ENCODE measurements at places on chromosomes 5 and 9.
A peak's percentile ranks its signal among the peaks of the same experiment; 100 is the strongest.

GRCh38 chr5:60024104-60024503 is 130.6 kb upstream of the PDE4D start:
- DNase-seq: no peak

GRCh38 chr5:72452515-72453245 is 54.5 kb downstream of the ZNF366 start:
- peak; percentile 74 for DNase-seq

DNA sequence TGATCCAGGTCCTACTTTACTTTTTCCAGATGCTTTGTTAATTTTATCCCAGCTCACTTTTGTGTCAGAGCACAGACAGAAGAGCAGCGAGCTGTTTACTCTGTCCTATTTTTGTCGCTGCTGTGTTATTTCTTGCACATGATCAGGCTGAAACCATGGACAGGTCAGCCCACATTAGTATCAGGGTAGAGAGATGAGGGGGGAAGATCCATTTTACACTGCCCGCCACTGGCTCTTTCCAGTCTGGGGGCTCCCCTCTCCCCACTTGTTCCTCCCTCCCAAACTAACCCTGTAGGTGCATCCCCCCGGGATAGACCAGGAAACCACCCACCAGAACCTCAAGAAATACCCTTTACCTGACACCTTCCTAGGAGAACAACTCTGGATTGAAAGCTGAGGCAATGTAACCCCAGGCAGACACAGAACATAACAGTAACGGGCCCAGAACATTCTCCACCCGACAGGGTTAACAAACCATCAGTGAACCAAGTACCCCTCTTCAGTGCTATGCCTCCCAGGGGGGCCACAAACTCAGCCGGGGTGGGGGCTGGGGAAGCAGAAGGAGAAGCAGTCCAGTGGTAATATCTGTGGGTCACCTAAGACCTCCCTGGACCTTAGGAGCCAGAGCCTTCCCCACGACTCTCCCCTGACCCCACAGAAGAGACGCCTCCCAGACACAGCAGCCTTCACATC is 10.3 kb downstream of the VDAC1 start:
- no peak for DNase-seq

GRCh38 chr5:3357291-3357690 is 238.3 kb upstream of the IRX1 start:
- DNase-seq: no peak

DNA sequence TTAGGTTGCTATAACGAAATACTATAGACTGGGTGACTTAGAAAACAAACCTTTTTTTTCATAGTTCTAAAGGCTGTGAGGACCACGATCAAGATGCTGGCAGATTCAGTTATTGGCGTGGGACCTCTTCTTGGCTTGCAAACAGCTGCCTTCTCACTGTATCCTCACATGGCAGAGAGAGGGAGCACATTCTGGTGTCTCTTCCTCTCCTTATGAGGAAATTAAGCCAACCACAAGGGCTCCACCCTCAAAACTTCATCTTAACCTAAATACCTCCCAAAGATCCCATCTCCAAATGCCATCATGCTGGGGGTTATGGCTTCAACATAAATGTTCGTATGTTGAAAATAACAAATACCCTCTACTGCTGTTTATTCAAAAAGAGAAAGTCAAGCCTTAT is 197.1 kb downstream of the CEMIP2 start:
- no peak for DNase-seq

GRCh38 chr5:168023191-168023590 is 268.3 kb upstream of the WWC1 start:
- DNase-seq: no peak

GRCh38 chr5:90161414-90161813 is 248.1 kb downstream of the CETN3 start:
- DNase-seq: no peak

DNA sequence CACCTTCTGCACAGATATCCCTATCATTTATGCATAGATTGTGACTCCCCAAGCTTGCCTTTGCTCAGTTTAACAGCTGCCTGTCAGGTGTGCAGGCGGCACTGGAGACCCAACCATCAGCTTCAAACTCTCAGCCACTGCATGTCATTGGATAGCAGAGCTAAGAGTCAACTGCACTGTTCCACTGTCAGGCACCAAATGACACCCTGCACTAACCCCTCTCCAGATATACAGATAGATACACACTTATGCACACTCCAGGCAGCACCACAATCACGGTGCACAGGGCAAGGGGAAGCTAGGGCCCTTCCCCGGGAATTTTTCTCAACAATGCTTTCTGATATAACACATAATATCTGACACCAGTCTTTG is 142.3 kb downstream of the BNC2 start:
- no peak for DNase-seq

DNA sequence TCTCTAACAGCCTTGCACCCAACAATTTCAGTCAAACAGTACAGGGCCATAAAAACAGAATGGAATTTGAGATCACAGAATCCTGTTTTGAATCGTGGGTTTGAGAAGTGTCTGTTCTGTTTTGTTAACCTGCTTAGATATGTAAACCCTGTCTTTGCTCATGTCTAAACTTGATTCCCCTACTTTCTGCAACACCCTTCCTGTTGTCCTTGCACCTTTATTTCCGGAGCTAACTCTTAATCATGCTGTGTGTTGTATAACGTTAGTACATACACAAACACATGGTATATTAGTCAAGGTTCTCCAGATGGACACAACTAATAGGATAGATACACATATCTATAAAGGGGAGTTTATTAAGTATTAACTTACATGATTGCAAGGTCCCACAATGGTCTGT is 2229.2 kb upstream of the C9orf72 start:
- DNase-seq: no peak

- DNase-seq: no peak
These were observed 115.3 kb downstream of the TLE4 start for GRCh38 chr9:79687131-79687447.

GRCh38 chr9:110027671-110028081 is 180.3 kb downstream of the C9orf152 start:
- no peak for DNase-seq

GRCh38 chr5:64838376-64838775 is 69.6 kb downstream of the CWC27 start:
- DNase-seq: no peak

DNA sequence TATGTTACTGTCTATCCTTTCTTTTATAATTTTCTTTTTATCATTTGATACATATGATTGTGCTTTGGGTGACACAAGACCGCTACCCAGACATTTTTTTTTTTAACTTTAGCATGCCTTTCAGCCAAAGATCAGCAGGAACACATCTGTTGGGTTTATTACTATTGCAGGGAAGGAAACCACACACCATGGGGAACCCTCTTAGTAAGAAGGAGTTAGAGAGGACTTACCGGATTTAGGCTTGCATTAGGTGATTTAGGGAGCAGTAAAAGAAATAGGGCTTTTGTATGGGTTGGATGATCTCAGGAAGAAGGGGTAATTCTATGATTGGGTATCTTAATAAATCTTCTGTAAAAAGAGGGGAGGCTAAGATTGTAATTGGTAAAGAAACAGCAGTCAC is 138.2 kb downstream of the SNX18 start:
- no peak for DNase-seq

- DNase-seq: no peak
These were observed 259.0 kb downstream of the IRX2 start for GRCh38 chr5:2492476-2492875.

DNA sequence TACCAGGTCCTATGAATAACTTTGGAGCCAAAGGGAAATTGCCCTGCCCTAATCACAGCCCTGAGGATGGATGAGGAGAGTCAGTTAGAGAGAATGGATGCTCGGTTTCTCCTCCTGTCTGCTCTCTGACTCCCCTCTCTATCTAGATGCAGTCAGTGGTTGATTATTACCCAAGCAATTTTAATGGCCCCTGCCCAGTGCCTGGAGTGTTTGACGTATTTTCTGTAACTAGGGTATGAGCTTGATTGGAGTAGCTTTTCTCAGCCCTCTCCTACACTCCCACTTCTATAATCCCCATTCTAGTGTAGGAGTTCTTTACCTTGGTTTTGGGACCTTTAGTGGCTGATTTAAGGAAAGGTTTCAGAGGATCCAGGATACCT is 60.4 kb downstream of the DOCK2 start:
- no peak for DNase-seq

- no peak for DNase-seq
These were observed 40.8 kb upstream of the ANKRD31 start for GRCh38 chr5:75277463-75277862.

DNA sequence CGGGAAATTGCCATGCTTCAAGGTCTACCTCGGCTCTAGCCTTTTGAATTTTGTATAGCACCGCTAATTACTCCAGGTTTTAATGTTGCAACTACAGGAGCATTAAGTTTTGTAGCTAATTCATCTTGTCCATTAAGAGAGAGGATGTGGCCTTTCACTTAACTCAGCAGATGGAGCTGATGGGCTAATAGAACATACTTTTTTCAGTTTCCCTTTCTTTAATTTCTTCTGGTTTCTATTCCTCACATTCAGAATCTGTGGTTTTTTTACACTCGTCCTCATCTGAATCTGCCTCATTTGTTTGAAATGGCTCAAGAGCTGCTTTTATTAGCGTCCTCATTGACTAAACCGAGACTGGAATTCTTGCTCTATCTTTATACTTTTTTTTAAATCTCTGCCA is 2085.7 kb upstream of the C9orf72 start:
- no peak for DNase-seq

DNA sequence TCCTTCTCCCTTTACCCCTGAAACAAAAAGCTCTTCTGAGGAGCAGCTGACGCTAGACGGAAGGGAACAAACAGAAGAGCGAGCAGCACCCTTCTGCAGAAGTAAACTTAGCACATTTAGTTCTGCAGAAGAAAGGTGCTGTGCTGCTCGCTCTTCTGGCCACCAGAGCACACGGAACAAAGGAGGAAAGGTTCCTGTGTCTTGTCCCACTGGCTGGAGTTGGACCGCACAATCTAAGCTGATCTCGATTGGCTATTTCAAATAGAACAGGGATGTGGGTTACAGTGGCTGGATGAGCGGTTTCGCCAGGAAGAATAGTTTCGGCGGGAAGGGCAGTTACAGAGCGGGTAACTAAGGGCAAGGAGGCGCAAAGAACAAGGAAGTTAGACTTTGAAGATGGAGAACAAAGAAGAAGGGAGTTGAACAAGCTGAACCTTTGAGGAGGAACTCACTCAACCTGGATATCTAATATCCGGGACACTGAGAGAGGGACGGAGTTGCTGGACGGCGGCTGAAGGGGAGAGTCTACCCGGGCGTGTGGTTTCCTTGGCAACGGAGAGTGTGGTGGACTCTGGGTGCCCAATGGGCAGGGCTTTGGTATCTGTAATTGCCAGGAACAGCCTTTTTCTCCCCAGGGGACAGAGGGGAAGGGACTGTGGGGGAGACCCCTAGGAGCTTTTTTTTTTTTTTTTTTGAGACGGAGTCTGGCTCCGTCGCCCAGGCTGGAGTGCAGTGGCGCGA is 7.1 kb downstream of the GTF3C5 start:
- DNase-seq: no peak

DNA sequence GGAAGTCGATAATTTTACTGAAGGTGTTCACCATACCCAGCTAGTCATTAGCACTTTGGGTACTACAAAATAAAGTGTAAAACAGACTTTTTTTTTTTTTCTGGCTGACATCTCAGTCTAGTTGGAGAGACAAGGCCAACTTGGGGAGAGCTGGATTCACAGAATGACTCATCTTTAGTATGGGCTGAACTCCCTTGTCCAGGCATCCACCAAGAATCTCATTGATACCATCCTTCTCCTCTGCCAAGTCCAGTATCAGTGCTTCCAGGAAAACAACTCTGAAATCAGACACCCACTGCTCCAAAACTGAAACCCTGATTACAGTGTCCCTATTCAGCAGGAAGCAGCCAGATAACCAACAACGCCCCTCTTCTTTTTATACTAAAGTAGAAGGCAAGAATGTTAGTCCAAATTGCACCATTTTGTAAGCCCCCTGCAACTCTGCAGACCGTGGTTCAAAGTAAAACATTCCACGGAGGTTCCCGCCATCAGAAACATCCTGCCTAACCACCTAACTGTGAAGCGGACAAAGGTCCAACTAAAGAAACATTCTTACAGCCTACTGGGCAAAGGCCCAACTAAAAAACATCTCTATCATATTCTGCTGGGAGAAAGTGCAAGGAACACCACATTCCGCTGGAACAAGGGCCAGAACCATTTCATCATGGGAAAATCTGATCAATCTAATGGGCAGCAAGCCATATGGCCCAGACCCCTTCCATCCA is 728.2 kb downstream of the BRINP1 start:
- DNase-seq: no peak

GRCh38 chr5:55986931-55987330 is 7.8 kb downstream of the IL6ST start:
- no peak for DNase-seq

DNA sequence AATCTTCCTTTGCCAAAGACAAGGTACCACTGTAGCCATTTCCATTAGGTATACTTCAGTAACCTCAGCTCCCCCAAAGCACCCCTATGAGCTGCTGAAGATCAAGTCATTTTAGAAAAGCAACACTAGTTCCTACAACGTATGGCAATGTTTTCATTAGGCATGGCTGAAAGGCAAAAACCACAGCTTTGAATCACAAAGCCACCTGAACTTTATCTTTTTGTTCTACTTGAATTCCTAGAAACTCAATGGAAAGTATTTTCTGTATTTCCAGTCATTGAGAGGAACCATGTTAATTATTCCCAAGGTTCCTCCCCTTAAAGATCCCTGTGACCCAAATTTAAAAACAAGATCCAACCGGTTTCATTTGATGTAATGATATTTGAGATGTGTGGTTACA is 152.1 kb downstream of the EFNA5 start:
- DNase-seq: no peak

DNA sequence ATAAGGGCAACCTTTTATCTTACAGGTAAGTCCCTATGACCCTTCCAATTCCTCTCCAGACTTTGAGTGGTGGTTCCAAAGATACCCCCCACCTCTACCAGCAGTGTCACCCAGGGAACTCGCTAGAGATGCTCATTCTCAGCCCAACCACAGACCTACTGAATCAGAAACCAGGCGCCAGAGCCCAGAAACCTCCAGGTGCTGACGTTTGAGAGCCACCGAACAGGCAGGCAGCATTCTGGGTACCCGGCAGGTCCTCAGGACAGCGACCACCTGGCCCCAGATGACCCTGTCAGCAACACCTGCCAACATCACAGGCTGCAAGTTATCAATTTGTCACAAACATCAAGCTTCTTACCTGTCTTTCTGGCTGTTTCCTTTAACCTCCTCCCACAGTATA is 19.5 kb downstream of the RAPGEF1 start:
- DNase-seq: no peak

DNA sequence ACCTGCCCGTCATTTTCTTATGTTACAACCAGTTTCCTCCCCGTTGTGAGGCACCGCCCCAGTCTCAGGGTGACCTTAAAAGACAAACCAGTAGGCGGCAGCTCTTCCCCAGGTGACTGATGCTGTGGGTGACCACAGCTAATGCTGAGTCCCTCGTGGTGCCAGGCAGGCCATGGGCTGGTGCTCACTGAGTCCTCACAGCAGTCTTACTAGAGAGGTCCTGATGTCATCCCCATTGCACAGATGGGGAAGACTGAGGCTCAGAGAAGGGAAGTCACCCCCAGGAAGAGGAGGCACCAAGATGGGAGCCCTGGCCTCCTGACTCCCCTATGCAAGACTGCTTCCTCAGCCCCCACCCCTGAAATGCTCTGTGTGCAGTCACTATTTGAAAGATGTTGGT is 978 bp downstream of the CFAP157 start:
- DNase-seq: no peak

GRCh38 chr9:37949576-37949975 is 45.6 kb upstream of the SLC25A51 start:
- DNase-seq: no peak

- DNase-seq: no peak
These were observed 142.0 kb downstream of the NSG2 start for GRCh38 chr5:174187481-174187880.

Data from AG09319 (cell line).